Activated naive CD8-positive, alpha-beta T cell treated with anti-CD3 and anti-CD28 coated beads, Interleukin-2, amount 10 ng/mL, durations not matched to agents 7 days and 5 days (primary cell): ENCODE measurements at places on chromosomes 12 and 14. TPM values are rescaled to one million over a fixed set of nuclear protein-coding genes. Genes with fewer than 3 reads are reported as not detected.

DNA sequence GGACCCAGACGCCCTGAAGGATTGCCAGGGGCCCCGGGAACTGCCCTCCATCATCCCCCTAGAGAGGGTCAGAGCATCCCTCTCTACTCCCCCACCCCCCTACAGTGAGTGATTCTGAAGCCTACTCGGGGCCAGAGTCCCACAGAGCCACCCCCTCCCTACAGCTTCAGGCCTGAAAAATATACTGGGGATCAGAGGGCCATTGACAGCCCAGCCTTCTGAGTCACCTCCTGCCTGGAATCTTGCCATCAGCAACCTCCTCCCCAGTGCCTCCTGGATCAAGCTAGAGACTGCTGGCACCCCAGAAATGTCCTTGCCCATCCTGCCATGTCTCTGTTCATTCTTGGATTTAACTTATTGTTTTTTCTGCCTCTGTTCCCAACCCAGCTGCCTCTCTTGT, 21.7 kb upstream of the MIA2 start:
- no peak overlapping the region for H3K27ac ChIP-seq
- H3K27me3 ChIP-seq: no peaks in the 10 kb centered on the region
- H3K4me3 ChIP-seq: no peak overlapping the region
- peaks cover 10% of the 10 kb centered on the region for H3K4me1 ChIP-seq
- H3K36me3 ChIP-seq: peaks cover 8% of the 10 kb centered on the region
- DNase-seq: no peak

Gene FGD4
- 1.4 TPM for total RNA-seq

- H3K4me3 ChIP-seq: no peak overlapping the region
- DNase-seq: no peak
- H3K27me3 ChIP-seq: no peaks in the 10 kb centered on the region
- no peaks in the 10 kb centered on the region for H3K36me3 ChIP-seq
These were observed 129.7 kb downstream of the PAX9 start for GRCh38 chr14:36791402-36791801.

DNA sequence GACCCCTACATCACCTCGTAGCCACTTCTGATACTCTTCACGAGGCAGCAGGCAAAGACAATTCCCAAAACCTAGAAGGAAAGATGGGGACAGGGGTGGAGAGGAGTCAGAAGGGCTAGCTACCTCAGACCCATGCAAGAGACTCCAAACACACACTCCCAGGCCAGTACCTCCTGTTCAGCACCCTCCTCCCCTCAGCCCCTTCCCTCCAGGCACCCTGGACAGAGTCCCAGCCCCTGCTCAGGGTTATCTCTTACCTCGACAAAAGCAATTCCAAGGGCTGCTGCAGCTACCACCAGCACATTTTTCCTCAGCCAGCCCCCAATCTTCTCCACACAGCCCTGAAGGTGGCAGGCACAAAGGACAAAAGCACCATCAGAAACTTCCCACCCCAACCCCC, 3.3 kb downstream of the CD63 start:
- no peak overlapping the region for H3K4me3 ChIP-seq
- H3K27ac ChIP-seq: no peak overlapping the region
- H3K36me3 ChIP-seq: peaks cover 14% of the 10 kb centered on the region

- no peak for DNase-seq
- no peak overlapping the region for H3K4me3 ChIP-seq
- no peak overlapping the region for H3K27ac ChIP-seq
- no peaks in the 10 kb centered on the region for H3K36me3 ChIP-seq
- H3K27me3 ChIP-seq: no peaks in the 10 kb centered on the region
These were observed 180.6 kb downstream of the AACS start for GRCh38 chr12:125245581-125246557.

Gene ADAM20
- 0.67 TPM for total RNA-seq

Gene MANSC4
- total RNA-seq: not detected

Gene FAM222A
- 1.1 TPM for total RNA-seq

GRCh38 chr14:65228436-65228835, 126.1 kb upstream of the MAX start:
- no peaks in the 10 kb centered on the region for H3K27me3 ChIP-seq
- peak overlapping the region; percentile 10 for H3K4me3 ChIP-seq
- peaks cover 1% of the 10 kb centered on the region for H3K36me3 ChIP-seq
- no peak for DNase-seq
- peak overlapping the region; percentile 96 for H3K27ac ChIP-seq

DNA sequence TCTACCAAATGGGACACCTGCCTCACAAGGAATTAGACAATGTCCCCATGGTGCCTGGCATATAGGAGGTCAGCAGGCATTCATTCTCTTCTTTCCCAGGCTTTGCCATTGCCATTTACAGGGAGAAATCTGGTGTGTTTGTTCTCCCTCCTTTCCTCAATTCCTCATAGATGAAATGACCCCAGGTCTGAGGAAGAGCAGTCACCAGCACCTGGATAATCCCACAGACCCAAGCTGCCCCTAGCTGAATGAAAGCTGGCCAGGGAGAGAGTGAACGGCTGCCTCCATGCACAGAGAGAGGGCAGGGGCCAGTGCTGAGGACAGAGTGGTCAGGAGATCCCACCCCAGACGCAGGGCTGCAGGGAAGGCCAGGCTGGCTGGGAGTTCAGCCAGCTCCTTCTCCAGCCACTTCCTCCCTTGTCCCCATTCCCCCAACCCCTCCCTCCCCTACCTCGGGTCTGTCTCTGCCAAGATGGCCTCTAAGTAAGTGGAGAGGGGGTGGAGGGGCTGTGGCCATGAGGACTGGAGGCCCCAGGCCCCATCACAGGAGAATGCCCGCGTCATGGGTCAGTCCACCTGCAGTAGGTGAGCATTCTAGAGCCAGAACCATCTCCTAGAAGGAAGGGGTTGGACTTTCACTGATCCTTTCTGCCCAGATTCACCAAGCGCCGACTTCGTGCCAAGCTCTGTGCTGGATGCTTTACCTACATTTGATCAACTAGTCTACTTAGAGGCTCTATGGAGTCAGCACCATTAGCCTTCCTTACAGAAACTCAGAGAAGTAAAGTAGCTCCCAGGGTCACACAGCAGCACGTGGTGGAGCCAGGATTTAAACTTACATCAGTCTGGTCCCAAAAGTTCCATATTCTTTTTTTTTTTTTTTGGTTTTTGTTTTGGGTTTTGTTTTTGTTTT, 2.0 kb upstream of the KRT4 start:
- peaks cover 8% of the 10 kb centered on the region for H3K4me1 ChIP-seq
- H3K36me3 ChIP-seq: no peaks in the 10 kb centered on the region
- H3K27me3 ChIP-seq: peaks cover 2% of the 10 kb centered on the region
- DNase-seq: no peak
- no peak overlapping the region for H3K4me3 ChIP-seq

DNA sequence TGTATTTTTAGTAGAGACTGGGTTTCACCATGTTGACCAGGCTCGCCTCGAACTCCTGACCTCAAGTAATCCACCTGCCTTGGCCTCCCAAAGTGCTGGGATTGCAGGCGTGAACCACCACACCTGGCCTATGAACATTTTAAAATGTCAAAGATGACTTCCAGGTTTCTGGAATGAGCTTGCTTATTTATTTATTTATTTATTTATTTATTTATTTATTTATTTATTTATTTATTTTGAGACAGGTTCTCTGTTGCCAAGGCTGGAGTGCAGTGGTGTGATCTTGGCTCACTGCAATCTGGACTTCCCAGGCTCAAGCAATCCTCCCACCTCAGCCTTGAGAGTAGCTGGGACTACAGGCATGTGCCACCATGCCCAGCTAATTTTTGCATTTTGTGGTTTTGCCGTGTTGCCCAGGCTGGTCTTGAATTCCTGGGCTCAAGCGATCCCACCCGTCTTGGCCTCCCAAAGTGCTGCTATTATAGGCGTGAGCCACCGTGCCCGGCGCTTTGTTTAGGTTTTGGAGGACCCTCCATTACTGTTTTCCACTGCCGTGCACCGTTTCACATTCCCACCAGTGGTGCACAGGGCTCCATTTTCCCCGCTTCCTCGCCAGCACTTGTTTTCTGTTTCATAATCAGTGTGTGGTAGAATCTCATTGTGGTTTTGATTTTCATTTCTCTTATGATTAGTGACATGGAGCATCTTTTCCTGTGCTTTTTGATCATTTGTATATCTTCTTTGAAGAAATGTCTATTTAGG, 6.4 kb upstream of the CFAP251 start:
- peaks cover 22% of the 10 kb centered on the region for H3K36me3 ChIP-seq
- peak overlapping the region; percentile 59 for H3K27ac ChIP-seq

Gene EML1
- 0.69 TPM for total RNA-seq

DNA sequence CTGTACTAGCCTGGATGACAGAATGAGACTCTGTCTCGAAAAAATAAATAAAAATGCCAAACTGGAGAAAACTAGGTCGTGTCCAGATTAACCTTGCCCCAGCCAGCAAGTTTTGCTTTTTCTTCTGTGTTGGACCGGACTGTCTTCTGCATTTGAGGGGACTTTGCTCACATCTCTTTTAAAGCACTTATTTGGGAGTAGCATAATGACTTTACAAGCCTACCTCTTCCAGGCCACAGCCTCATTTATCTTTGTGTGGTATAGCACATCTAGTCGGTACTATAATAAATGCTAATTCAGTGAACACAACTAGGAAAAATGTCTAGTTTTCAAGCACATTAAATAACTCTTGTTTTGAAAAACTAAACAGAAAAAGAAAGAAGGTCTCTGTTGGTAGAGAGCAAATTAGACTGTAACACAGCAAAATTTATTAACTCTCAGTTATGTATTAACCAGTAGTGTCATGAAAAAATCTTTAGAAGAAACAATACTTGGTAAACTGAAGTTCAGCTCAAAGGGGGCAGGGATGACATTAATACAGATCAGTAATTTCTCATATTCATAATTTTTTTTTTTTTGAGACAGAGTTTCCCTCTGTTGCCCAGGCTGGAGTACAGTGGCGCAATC, 52.0 kb downstream of the WDHD1 start:
- H3K36me3 ChIP-seq: peaks cover 49% of the 10 kb centered on the region
- no peaks in the 10 kb centered on the region for H3K27me3 ChIP-seq
- no peak overlapping the region for H3K4me3 ChIP-seq
- DNase-seq: no peak

Gene C12orf56
- total RNA-seq: not detected

Gene ATP2B1
- total RNA-seq: 38.9 TPM

Gene DAAM1
- 20.4 TPM for total RNA-seq

DNA sequence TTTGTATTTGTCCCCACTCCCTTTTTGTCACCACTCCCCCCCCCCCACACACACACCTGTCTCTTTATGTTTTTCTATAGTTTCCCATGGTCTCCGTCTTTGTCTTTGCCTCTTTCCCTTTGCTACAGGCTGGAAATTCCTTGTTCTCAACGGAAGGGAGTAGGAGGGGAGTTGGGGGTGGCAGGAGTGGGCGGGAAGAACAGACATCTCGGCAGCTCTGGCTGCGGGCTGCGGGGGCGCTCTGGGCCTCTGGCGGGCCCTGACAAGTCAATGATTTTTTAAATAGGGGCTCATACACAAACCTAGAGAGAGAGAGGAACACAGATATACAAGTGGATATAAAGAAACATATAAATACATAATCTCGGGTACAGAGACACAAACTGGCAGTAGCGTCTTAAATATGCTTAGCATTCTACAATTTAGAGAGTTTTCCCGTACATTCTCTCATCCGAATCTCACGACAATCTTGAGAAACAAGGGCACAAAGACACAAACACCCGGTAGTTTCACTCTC, 2.4 kb upstream of the NAB2 start:
- peak overlapping the region; percentile 81 for H3K4me3 ChIP-seq
- H3K36me3 ChIP-seq: peaks cover 4% of the 10 kb centered on the region
- H3K4me1 ChIP-seq: peaks cover 36% of the 10 kb centered on the region
- H3K27me3 ChIP-seq: no peaks in the 10 kb centered on the region

DNA sequence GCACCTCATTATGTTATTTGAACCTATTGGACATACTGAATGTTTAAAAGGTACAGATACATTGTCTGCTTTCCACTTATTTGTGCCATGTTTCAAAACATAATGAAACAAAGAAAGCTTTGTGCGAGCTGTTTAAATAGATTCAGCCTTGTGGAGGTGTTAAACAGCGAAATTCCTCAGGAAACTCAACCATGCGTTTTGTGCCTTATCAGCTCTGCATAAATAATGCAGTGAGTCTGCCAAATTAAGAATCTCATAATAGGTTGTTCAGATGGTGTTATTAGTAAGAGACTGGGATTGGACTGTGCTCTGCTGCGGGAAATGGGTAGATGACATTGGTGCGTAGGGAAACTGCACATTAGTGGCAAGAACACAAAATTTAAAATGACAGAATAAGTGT, 163.7 kb upstream of the CLEC14A start:
- H3K27ac ChIP-seq: no peak overlapping the region
- no peak for DNase-seq
- H3K36me3 ChIP-seq: no peaks in the 10 kb centered on the region
- no peak overlapping the region for H3K4me3 ChIP-seq
- H3K27me3 ChIP-seq: peaks cover 2% of the 10 kb centered on the region

Gene ARG2
- total RNA-seq: 1.3 TPM

Gene TAS2R19
- 2.2 TPM for total RNA-seq

DNA sequence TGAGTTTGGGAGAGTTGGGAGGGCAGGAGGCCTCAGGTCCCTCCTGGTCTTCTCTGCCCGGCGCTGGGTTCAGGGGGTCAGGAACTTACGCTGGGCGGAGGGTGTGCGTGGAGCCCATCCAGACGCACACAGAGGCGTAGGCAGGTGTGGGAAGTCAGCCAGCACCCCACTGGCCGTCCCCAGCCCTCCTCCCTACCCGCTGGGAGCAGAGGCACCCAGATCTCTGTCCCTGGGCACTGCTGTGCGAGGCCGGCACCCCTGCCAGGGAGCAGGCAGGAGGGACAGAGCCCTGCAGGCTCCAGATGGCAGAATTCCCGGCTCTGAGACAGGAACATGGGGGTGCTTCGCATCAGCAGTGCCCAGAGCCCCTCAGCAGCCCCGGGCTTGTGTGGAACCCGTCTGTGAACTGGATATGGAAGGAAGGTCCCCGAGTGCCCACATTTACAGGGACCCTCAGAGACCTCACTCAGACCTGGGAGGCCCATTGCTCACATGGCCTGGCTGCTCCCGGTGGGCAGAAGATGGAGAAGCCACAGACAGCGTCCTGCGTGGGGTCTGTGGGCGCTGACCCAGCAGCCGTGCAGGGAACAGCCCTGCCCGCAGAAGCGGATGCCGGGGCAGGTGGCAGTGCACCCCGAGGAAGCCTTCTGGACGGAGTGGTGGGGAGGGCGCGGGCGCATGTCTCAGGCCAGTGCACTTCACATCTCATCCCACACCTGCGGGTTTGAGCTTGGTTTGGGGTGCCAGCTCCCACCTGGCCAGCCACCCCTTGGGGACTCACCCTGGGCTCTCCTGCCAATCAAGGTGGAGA, 59.3 kb downstream of the LRCOL1 start:
- no peak for DNase-seq
- H3K27me3 ChIP-seq: no peaks in the 10 kb centered on the region
- H3K36me3 ChIP-seq: no peaks in the 10 kb centered on the region
- no peak overlapping the region for H3K27ac ChIP-seq

- H3K4me1 ChIP-seq: peaks cover 33% of the 10 kb centered on the region
- no peaks in the 10 kb centered on the region for H3K27me3 ChIP-seq
These were observed 479 bp downstream of the KDM5A start for GRCh38 chr12:388541-389141.

GRCh38 chr12:120962532-120963020, 15.8 kb upstream of the HNF1A start:
- H3K27me3 ChIP-seq: peaks cover 4% of the 10 kb centered on the region
- no peak for DNase-seq
- H3K4me1 ChIP-seq: peaks cover 17% of the 10 kb centered on the region
- no peak overlapping the region for H3K27ac ChIP-seq
- H3K36me3 ChIP-seq: no peaks in the 10 kb centered on the region

Gene ZFHX2
- total RNA-seq: 1.4 TPM

Gene GUCY2C
- not detected for total RNA-seq

Gene PLCZ1
- not detected for total RNA-seq

- H3K4me3 ChIP-seq: no peak overlapping the region
- H3K27ac ChIP-seq: no peak overlapping the region
- no peaks in the 10 kb centered on the region for H3K4me1 ChIP-seq
- no peak for DNase-seq
- H3K36me3 ChIP-seq: no peaks in the 10 kb centered on the region
These were observed 17.0 kb downstream of the TMEM63C start for GRCh38 chr14:77198561-77198960.

Gene TAS2R14
- 2.5 TPM for total RNA-seq

Gene HEATR5A
- 9.4 TPM for total RNA-seq
